ENCODE measurements at places on chromosomes 16 and 17.
A peak's percentile ranks its signal among the peaks of the same experiment; 100 is the strongest.

DNA sequence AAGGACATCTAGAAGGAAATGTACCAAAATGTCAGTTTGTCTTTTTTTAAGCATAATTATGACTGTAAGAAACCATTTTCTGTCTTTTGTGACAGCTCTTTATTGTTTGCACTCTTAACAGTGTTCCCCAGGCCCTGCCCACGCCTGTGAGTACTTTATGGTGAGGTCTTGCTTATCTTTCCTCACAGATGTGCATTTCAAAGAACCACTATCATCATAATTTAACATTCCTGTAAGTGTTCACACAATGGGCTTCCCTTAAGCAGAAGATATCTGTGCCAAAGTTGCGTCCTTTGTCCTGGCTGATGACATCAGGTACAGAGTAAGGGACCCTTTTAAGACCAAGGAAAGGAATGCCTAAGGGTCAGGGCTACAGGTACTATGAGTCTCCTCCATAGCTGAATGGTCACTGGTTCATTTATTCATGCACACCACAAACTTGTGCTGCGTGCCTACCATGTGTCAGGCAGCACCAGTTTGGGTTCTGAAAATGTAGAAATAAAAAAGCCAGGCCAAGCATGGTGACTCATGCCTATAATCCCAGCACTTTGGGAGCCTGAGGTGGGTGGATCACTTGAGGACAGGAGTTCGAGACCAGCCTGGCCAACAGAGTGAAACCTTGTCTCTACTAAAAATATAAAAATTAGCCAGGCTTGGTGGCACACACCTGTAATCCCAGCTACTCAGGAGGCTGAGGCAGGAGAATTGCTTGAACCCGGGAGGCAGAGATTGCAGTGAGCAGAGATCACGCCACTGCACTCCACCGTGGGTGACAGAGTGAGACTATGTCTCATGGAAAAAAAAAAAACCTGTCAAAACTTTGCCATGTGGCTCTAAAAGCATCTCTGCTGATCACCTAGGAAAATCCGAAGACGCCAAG is 55.4 kb upstream of the NLK start:
- DNase-seq = peak; percentile 49

GRCh38 chr17:44221862-44222111 is 2.3 kb upstream of the UBTF start:
- DNase-seq = no peak

DNA sequence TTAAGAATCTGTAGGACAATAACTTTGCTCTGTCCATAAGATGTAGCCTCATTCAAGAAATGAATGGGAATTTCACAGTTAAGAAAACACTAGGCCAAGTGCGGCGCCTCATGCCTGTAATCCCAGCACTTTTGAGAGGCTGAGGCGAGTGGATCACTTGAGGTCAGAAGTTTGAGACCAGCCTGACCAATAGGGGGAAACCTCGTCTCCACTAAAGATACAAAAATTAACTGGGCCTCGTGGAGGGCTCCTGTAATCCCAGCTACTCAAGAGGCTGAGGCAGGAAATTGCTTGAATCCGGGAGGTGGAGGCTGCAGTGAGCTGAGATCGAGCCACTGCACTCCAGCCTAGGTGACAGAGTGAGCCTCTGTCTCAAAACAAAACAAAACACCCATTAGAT is 19.9 kb upstream of the RSL1D1 start:
- DNase-seq = no peak

DNA sequence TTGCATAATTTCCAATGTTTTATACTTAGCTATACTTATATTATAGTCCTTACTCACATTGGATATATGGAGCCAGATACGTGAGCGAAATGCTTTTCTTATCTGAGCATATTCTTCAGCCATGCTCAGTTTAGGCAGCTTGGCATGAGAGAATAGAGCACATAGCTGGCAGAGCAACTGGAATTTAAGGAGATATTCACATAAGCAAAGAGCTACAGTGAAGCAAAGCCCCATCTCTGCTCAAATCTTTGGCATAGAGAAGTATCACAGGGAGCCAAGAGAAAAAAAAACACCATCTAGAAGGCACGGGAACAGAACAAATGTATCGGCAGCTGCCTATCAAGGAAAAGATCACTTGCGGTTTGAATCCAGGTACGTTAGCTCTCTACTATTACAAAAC is 734.2 kb upstream of the KIF2B start:
- DNase-seq = no peak

- no peak for DNase-seq
These were observed 1.5 kb downstream of the ZNF205 start for GRCh38 chr16:3113765-3114479.

DNA sequence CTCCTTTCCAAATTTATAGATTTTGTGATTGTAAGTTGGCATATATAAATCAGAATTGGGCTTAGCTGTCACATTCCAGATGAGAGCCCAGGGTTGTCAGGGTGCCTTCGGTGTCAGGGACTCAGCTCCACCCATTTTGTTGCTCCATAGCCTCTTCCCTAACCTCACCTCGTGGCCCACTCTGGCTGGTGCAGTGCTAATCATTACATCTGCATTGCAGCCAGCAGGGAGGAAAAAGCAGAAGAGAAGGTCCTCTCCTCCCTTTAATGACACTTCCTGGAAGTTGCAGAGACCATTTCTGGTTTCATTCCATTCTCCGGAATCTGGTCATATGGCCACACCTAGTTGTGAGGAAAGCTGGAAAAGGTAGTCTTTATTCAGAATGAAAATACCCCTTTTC is 113.3 kb downstream of the CCT6B start:
- DNase-seq = no peak

Measured in Jurkat, Clone E6-1 (cell line).